ENCODE measurements at places on chromosomes 11 and 22.

DNA sequence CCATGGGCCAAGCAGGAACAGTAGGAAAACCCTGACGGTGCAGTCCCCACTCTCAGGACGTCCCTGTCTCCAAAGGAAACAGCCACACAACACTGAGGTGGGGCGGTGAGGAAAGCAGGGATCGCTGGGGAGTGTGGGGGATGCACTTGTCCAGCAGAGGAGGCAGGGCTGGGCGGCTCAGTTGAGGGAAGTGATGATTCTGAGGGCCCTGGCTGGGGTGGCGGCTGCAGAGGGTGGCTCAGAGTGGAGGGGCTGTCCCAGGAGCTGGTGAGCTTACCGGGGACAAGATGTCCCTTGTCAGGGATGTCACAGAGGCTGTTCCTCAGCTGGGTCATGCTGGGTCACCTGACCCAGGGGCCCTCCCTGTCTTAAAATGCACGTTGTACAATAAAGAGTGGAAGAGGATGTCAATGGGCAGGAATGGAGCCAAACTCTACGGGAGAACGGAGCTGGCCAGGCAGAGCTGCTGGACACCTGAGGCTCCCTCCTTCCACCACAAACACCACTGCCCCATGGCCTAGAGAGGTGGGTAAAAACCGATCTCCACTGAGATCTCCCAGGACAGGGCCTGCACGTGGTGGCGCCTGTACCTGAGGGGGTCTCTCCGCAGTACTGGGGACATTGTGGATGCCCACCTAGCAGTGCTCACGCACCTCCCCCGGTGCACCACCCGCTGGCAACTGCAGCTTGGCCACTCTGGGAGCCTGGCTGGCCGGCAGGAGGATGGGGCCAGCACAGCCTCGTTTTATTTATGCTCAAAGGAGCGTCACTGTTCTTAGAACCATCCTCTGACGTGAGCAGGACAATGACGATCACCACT, 9.7 kb upstream of the EFCAB6 start:
- no peak for DNase-seq

DNA sequence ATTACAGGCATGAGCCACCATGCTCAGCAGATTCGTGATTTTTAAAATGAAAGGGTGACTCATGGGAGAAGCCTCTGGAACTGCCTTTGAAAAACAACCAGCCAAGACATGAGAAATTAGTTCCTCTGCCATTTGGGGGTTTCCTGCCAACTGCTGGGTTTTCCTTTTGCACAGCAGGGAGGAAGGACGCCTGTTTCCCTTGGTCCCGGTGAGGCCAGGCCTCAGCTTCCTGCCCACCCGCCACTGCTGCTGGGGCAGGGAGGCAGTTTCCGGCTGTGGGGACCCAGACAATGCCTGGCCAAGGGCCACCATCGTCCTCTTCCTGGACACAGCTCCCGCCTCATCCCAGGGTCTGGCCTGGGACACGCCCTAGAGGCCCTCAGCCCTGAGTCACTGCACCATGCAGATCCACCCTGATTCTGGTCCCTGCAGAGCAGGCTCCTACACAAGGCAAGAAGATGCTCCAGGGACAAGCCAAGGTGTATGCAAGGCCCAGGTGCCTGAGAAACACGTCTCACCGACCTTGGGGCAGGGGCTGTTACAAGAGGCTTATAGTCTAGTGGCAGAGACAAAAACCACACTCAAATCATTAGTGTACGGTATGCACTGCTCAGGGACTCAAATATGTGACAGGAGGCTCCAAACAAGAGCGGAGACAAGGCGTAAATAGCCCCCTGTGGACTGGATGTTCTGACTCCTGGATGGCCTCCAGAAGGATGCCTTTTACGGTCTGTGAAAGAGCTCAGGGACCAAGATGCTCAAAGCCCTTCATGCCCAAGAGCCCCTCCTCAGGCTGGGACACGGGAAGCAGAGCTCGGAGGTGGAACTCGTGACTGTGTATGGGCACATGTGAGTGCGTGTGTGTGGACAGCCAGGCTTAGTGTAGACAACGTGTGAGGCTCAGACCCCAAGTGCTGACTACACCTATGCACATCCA, 10.0 kb downstream of the PPM1F start:
- peak; percentile 30 for DNase-seq

- DNase-seq, result no peak
Measured at GRCh38 chr11:69493931-69494821, 12.7 kb downstream of the LINC01488 start.

DNA sequence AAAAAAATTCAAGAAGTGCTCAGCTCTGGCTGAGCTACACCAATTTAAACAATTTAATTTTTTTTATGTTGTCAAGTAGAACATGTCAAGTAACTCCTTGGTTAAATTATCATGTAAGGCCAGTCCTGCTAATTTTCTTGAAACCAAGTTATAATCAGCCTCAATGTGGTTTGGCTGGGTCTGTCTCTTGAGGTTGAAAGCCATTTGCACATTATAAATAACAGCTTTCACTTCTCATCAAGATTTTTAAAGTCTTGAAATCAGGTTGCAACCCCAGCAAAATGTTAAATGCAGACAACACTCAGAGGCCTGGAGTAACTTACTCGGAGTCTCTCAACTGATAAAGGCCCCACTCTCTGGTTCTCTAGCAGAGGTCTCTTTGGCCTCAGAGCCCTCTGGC, 324.4 kb downstream of the BRD1 start:
- DNase-seq, result no peak

DNA sequence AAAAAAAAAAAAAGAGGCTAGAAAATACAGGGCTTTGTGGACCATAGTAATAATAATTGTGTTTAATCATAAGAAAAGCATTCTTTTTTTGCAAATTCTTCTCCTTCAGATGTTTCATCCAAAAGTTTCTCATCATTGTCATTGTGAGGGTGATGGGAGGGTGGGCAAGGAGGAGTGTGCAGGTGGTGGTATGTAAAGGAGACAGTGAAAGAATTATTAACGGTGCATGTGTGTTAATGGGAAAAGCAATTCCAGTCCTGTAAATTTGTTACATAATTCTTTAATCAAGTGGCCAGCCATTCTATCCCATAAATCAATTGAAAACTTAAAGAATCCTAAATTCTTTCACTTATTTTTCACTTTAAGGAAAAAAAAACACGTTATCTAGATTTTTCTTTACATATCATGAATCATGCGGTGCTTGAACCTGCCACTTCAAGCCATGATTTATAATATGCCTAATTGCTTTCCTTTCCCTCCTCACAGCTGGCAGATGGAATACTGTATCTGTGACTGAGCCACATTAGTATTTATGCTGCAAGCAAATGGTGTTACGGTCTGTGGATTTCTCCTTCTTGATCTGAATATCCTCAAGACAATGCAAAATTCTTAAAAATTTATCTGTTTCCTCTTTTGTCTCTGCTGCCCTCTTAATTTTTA, 318.5 kb downstream of the JRKL start:
- no peak for DNase-seq

DNA sequence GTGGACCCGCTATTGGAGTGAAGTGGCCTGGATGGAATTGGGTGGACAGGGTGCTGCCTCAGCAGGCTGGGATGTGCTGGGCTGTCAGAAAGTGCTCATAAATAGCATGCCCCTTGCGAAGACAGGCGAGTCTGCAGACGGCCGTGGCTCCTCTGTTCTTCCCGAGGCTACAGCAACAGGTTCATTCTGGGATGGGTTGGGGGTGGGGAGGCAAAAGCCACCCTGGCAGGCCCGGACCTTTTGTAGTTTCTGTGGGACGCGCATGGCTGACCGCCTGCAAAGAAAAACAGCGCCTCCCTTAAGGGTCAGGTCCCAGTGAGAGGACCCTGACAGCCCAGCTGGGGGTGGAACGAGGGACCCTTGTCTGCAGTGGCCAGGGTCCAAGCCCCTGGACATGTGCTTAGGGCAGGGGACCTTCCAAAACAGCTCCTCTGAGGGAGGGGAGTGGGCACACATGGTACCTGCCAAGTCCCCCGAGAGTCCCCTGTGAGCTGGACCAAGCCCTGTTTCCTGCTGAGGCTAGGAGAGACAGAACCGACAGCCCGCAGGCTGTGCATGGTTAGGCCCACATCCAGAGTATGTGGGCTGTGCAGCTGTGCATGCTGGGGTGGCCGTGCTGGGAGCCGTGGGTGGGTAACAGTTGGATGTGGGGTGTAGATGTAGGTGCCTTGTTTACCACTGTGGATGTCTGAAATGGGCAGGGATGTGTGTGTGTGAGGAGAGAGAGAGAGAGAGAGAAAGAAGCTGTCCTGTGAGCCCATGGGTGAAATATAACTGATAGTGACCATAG, at the start of gene CRYBB3:
Gene CRYBB3 (plus strand): TSS at position 128 of the 790 bp plus-strand sequence. CDS start 1,539 bp downstream, outside the sequence.
- no peak for DNase-seq

GRCh38 chr11:35234460-35235156, 95.6 kb downstream of the CD44 start:
- DNase-seq, result no peak

DNA sequence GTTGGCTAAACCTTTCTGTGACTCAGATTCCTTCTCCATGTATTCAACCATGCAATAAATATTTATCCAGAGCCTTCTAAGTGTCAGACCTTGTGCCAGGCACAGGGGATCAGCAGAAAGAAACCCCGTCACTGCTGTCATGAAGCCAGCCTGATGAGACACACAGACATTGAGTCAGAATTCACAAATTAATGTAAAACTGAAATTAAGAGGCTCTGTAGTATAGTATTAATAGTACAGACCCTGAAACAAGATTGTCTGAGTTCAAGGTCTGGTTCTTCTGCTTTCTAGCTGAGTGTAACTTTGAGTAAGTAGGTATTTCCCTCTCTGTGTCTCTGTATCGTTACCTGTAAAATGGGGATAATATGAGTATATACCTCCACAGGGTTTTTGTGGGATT, 46.9 kb downstream of the ME3 start:
- no peak for DNase-seq

DNA sequence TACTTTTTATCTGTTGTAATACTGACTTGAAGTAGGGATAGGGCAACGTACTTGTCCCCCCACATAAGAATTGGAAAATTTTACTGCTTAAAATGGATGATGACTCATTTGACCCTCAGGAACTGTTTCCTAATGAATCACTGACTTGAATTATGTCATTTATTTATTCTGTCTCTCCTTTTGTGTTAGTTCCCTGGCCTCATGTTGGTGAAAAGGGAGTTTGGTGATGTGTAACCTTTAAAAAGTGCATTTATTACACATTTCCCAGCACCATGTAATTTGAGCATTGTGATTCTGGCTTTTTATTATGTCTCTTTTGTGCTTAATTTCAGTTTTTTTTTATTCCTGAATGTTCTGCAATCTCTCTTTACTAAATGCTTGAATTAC, 20.3 kb upstream of the PGM2L1 start:
- no peak for DNase-seq

DNA sequence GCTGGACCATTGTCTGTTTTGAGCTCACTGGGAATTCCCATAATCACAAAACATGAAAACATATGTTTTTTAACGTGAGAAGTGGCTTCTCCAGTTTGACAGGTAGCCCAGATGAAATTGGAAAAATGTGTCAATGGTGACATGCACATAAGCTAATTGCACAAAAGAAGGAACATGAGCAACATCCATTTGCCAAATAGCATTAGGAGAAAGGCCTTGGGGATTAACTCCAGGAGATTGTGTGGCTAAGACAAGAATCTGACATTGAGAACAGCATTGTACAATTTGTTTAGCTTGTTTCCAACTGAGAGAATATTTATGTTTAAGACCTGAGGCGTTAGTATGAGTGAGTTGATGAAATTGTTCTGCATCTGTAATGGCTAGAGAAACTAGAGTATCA, 147.0 kb upstream of the API5 start:
- no peak for DNase-seq

DNA sequence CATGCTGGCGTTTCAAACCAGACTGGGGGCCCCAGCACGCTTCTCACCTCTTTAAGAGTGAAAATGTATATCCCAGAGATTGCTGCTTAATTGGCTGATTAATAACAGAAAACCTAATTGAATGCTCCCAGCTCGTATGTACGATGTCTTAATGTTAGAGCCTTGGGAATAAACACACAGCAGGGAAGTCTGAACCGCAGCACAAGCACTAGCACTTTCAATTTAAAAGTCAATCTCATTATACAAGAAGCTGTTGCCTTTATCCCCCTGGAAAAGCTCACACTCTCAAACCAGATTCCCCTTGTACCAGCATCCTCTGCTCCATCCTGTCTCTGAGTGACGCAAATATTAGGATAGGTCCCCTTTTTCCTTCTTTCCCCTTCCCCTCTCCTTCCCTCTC, 449.1 kb downstream of the MN1 start:
- no peak for DNase-seq

DNA sequence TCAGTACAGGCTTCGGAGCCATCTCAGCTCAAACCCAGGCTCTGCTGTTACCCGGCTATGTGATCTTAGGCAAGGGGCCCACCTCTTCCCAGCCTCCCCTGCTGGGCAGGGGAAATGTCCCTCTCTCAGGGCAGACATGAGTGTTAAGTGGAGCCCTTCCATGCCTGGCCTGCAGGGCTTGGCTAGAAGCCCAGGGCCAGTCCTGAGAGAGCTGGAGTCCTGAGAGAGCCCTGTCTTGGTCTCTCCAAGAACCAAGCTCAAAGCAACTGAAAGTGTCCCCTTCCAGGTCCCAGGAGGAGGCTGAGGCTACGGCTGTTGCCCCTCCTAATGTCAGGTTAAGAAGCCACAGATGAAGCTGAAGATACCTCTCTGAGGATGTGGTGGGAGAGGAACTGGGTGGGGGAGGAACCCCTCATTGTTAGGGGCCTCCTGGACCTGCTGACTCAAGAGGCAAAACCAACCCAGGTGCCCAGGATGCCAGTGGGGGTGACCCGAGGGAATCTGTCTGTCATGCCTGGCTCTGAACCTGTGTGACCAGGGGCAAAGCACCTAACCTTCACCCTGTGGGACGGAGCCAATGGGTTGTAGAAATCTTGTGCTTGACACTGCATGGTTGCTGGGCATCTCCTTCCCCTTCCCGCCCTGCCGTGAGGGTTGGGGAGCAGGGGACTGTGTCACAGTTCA, 4.2 kb downstream of the ZP1 start:
- DNase-seq, result no peak

GRCh38 chr11:2711161-2711560, 11.4 kb upstream of the KCNQ1OT1 start:
- DNase-seq, result no peak

DNA sequence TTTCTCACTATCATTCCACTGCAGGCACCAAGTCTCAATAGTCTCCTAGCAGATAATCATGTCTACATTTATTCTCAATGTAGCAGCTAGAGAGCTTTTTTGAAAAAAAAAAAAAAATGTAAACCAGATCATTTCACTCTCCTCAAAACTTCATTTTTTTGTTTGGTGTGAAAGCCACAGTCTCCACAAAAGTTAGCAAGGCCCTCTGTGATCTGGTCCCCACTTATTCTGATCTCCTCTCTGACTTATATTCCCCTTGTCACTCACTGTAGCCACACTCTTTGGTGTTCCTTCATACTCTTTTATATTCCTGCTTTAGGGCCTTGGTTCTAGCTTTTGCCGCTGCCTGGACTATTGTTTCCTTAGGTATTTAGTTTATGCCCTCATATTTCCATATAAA, 101.6 kb upstream of the RRM1 start:
- DNase-seq, result no peak

DNA sequence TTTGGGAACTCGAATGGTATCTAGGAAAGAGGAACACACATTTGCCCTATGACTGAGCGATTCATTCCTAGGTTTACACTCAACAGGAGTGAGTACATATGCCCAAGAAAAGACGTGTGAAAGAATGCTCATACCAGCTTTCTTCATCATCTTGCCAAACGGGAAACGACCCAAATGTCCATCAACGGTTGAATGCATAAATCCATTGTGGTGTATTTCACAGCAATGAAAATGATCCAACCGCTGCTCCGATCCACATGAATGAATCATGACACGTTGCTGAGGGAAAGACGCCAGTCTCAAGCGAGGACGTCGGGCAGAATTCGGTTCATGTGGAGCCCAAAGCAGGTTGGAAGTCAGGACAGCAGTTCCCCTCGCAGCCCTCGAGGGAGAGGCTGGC, 71.5 kb downstream of the CYTH4 start:
- DNase-seq, result no peak

- DNase-seq, result peak; percentile 13
Measured at GRCh38 chr22:28741200-28741784, 328 bp downstream of the CHEK2 start.
